ENCODE measurements at places on chromosomes 16 and 17. TPM values are rescaled to one million over a fixed set of nuclear protein-coding genes. Genes with fewer than 3 reads are reported as not detected.

DNA sequence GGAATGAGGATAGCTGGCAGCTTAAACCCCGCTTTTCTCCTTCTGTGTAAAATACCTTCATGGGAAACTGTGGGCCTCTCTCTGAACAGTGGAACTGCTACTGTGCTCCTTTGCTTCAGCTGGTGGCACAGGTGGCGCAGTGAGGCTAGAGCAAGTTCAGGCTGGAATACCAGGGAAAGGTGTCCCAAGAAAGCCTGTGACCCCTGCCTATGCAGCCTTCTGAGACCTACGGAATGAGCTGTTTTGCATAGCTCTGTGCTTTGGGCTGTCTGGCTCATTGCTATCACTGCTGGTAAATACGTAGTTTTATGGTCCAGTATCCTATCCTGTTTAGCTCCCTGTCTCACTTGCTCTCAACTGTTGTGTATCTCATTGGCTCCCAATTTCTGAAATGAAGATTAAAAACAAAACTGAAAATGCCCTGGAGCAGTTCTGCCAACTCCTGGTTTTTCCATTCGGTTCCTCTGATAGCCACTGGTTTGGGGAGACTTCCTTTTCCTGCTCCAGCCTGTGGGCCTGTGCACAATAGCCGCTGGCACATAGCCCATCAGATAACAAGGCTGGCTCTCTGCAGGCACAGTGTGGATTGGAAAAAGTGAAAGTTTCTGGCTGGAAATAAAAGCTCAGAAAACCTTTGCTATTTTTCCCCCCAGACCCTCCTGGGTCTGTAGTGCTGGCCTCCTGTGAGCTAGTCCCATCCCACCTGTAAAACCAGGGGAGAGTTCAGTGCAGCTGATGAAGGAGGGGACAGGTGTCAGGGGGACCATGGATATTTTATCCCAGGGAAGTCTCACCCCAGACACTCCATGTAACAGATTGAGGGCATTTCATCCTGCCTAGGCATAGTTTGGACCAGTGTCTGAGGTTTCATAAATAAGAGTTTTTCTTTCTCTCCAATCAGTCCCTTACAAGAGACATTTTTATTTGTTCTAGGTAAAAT is 24.0 kb downstream of the LIMD2 start:
- DNase-seq: peak; percentile 84

DNA sequence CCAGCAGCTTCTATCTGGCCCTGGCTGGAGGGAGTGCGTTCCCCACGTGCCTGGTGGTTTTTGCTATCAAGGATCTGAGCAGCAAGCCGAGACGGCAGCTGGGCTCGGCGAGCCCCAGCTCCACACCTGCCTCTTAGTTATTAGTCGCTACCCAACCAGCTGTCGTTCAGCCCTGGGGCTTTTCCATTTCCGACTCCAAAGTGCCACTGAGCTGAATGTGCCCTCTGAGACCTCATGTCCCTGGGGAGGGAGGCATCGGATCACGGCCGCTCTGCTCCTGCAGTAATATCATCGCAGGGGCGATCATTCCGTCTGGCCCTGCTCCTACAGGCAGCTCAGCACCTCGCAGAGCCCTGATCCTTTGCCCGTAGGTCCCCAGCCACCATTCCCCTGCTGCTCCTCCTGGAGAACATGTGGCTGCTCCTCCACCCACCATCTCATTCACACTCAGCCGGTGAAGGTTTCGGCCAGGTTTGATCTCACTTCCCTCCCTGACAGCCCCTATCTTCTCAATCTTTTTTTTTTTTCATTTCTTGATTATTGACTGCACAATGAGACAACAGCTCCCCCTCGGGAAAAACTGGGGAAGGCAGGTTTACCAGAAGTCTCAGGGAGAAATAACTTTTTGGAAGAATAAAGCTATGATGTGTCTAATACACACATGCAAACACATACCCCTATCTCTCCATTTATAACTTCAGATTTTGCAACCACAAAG is 86.7 kb downstream of the ZFHX3 start:
- DNase-seq: no peak

- DNase-seq: no peak
Observed at GRCh38 chr17:58569196-58569595, 54.8 kb upstream of the MTMR4 start.

DNA sequence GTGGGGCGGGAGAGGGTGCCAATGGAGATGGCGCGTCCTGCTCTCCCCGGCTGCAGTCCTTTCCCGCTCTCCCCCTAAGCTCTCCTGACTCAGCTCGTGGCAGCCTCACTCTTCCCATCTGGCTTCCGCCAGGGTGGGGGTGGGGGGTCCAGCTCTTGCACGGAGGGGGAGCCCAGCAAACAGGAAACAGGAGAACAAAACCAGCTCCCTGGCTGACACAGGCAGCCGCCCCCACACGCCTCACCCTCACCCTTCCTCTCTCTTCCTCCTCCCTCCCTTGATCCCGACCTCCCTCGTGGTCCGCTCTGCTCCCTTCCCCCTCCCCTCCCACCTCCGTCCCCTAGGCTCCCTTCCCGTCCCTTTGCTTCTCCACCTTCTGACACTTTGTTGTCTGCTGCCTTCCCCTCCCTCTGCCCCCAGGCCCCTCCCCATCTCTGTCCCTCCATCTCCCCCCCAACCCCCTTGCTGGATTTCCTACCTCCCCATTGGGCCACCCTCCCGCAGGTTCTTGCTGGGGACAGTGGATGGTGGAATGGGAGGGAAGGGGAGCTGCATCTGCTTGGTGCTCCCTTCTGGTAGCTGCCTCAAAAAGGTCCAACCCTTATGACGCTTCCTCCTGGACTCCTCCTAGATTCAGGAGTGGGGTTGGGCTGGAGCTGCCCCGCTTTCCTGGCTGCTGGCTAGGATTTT is 23.7 kb downstream of the ARHGAP23 start:
- peak; percentile 89 for DNase-seq

- DNase-seq: no peak
Observed at GRCh38 chr16:26911436-26911835, 155.3 kb upstream of the C16orf82 start.

GRCh38 chr16:20904507-20905081 is 4.0 kb downstream of the LYRM1 start:
- peak; percentile 98 for DNase-seq

DNA sequence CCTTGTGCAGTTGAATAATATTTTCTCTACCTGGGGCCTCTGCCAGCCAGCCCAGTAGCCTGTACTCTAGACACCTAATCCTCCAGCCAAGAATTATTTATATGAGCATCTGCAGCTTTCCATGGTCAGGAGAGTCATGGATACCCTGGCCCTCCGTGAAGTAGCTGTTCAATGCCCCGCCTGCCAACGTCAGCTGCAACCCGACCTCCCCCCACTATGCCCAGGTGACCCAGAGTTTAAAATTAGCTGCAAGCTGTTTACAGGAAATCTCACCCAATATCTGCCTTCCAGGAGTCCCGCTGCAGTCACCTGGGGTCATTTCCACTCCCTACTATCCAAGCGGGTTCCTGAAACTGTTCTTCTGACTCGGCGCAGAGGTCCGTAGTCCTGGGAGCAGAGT is 12.3 kb downstream of the SDR42E2 start:
- DNase-seq: no peak

- DNase-seq: no peak
Observed at GRCh38 chr17:19332371-19333131, 30.0 kb downstream of the B9D1 start.

Gene KRTAP4-3
- not detected for total RNA-seq

All from astrocyte (in vitro differentiated cells and primary cell).